ENCODE measurements at places on chromosomes 3 and 15.

DNA sequence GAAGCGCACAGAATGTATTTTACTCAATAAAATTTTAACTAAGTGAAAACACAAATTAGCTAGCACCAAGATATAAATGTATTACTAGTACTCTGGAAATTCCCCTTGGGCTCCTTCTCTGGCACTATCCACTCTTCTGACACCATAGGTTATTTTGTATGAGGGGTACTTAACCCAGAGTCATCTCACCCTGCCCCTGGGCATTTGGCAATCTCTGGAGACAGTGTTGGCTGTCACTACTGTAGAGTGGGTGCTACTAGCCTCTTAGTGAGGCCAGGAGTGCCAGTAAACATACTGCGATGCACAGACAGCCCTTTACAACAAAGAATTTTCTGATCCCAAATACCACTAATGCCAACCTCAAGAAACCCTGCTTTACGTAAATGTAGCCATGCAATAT lies 246.3 kb upstream of the KBTBD8 start:
- no peak for DNase-seq

DNA sequence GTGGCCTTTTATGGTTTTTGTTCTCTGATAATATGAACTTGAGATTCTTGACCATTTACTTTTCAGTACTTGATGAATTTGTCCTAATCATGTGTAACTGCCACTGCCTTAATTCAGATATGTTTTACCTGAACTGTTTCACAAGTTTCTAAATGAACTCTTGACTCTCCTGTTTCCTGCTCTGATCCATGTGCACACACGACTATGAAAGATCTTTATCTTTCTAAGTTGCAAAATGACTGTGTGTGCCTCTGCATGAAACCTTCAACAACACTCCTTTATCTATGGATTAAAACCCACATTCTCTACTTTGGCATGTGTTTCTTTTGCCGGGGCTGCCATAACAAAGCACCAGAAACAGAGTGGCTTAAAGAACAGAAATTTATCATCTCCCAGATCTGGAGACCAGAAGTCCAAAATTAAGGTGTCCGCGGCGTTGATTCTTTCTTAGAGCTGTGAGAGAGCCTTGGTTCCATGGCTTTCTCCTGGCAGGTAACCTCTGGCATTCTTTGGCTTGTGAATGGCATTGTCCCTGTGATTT lies 275.0 kb downstream of the ADAMTSL3 start:
- DNase-seq, result no peak

DNA sequence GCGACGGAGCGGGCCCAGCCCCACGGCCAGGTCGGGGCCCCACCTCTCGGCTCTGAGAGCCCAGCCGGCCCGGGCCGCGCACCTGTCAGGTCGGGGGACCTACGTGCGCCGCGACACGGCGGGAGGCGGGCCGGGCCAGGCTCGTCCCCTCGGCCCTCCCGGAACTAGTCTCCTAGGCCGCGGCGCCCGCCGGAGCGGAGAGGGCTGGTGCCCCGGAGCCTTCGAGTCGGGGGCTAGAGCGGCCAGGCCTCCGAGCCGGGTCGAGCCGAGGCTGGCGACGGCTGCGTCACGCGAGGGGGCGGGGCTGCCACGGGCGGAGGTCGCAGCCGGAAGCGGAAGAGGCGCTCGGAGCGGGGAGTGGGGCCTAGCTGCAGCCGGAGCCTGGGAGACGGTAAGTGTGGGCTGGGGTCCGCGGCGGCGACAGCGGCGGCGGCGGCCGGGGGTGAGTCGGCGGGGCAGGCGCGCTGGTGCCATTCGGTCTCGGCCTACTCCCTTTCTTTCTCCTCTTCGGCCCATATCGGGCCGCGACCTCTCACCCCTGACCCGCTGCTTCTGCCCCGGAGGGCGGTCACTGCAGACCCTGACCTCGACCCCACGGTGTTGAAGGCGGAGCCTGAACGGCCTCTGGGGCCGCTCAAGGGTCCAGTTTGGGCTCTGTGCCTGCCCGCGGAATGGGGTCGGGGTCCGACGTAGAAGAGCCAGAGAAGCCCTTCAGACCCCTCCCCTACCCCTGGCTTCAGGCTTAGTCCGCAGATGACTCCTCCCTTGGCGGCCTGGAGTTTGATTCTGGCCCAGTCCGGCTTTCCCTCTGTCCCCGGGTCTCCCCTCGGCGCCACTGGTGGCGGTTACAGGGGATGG lies at the start of gene CLK3:
Gene CLK3, plus strand, starts transcription at position 329 of the 858 bp plus-strand sequence. CDS start 3,361 bp downstream, outside the sequence.
- peak; percentile 81 for DNase-seq

DNA sequence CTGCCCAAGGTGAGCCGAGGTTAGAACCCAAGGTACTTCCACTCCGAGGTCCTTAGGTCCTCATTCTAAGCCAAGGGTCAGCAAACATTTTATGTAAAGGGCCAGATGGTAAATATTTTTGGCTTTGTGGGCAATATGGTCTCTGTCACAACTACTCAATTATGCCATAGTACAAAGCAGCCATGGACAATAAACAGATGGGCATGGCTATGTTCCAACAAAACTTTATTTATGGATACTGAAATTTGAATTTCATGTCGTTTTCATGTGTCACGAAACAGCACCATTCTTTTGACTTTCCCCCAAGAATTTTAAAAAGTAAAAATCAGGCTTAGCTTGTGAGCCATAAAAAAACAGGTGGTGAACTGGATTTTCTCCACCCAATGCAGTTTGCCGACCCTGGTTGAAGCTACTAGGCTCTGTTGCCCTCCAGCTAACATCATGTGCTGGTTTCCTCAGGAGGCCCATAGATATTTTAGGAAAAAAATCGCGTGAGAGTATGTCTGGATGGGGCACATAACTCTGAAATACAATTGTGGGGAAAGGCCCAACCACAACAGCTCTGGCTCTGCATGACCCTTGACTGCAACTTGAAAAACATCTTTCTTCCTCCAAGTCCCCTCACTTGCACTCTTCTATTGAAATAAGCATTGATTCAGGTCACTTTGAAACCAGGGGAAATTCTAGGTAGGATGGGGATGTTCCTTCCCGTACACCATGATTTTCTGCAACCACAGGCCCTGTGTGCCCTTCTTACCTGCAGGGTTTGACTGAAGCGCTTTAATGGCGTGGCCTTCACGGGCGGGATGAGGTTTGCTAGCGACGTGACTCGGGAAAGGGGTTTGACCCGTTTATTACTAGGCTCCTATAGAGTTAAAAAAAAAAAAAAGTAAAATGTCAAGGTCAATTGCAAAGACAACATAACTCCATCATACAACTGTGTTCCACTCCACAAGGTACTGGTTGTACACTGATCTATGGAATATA lies 28.5 kb downstream of the ARHGEF3 start:
- no peak for DNase-seq

DNA sequence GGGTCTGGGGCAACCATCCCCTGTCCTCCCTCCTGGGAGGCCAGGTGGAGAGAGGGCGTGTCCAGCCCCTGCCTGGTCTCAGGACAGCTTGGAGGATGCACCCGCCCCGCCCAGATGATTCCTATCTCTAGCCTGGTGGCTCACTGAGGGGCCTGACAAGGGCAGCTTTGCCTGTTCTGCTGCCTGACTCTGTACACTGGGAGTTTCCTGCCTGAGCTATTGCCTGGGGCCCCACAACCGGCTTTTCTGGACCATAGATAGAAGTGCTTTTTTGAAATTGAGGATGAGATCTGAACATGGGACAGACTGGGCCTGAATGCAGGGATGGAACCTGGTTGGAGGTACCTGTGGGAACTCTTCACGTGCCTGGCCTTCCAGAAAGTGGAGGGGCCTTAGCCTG lies 751 bp upstream of the PLA2G4E start:
- DNase-seq, result no peak

GRCh38 chr3:36282766-36283165 lies 97.5 kb upstream of the STAC start:
- no peak for DNase-seq

DNA sequence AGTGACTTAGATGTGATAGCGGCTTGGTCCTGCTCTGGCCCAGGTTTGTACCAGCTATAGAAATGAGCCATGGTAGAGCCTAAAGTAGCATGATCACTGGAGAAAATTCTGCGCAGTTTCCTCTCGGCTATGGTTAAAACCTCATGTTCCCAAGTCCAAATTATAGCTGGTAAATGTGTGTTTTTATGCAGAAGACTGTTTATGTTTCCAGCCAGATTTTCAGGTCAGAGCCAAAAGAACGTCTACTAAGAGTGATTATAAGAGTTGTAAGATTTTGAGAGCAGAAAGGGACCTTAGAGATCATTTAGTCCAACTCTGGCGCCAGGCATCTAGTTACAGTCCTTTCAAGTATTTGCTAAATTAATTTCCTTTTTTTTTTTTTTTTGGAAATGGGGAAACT lies 333.7 kb downstream of the LPP start:
- DNase-seq, result no peak

Data from GOT3 (cell line).